ENCODE measurements at places on chromosomes 4 and X. TPM values are rescaled to one million over a fixed set of nuclear protein-coding genes. Genes with fewer than 3 reads are reported as not detected.

The MUC7 gene
- not detected for total RNA-seq

The SPATA4 gene
- total RNA-seq, result 0.15 TPM

The SULT1B1 gene
- under 0.01 TPM for total RNA-seq

The RASSF6 gene
- under 0.01 TPM for total RNA-seq

The SASH3 gene
- total RNA-seq, result not detected

The FSTL5 gene
- total RNA-seq, result under 0.01 TPM

The PABPC5 gene
- 2.9 TPM for total RNA-seq

The AFF1 gene
- 18.3 TPM for total RNA-seq

The NHS gene
- 4.6 TPM for total RNA-seq

The CABS1 gene
- total RNA-seq, result not detected

The MAGEC1 gene
- total RNA-seq, result not detected

The PDLIM3 gene
- 20.8 TPM for total RNA-seq

The GRIPAP1 gene
- 20.5 TPM for total RNA-seq

The TMLHE gene
- 28.9 TPM for total RNA-seq

The F8A3 gene
- total RNA-seq, result 4.9 TPM

The SMPX gene
- total RNA-seq, result not detected

The NSUN7 gene
- not detected for total RNA-seq

The PNPLA4 gene
- total RNA-seq, result 16.0 TPM

Data from smooth muscle cell of trachea (primary cell).